Liver (tissue), 10 donors: ENCODE measurements at places on chromosomes 1 and 21.

DNA sequence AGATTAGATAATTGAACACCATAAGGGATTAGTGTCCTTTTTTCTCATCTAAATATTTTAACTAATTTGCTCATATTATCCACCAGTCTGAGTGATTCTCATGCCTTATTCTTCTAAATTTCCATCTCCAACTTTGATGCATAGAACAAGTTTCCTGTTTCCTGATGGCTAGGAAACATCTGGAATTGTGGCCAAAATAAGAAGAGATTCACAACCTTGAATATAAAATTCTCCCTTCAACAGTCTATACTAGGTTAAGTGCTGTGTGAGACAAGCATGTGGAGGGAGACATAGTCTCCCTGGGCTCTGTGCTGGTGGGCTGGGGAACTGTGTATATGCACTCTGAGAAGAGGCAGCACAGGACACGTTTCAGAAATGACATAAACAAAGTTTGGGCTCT lies 21.6 kb upstream of the ROR1 start:
- DNase-seq, result no peak

DNA sequence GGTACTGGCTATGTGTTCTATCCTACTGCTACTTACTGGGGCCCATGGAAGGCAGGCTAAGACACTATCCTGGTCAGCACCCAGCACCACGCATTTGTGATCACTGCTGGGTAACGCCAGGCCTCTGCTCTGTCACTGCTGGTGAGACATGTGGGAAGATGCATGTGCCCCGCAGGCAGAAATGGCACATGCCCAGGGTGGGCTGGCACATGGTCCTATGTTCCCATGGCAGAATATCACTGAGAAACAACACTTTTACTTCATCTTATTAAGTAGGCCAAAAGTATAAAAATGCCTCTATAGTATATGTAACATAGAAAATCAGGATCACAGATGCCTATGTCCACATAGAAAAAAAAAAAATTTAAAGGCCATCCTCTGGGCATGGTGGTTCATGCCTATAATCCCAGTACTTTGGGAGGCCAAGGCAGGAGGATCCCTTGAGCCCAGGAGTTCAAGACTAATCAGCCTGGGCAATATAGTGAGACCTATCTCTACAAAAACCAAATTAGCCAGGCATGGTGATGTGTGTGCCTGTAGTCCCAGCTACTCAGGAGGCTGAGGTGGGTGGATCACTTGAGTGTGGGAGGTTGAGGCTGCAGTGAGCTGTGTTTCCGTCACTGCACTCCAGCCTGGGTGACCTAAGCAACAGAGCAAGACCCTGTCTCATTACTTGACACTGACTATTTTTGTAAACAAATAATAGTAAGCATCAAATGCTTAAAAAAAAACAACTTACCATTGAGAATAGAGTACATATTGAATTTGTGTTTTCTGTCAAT lies 11.5 kb downstream of the DDX59 start:
- DNase-seq, result no peak

- no peak for DNase-seq
Observed at GRCh38 chr1:58572690-58573089, 4.4 kb downstream of the TACSTD2 start.

- DNase-seq, result no peak
Observed at GRCh38 chr1:22132517-22133235, 10.2 kb downstream of the WNT4 start.

GRCh38 chr1:54354899-54355298 lies 51.3 kb downstream of the SSBP3 start:
- DNase-seq, result no peak

DNA sequence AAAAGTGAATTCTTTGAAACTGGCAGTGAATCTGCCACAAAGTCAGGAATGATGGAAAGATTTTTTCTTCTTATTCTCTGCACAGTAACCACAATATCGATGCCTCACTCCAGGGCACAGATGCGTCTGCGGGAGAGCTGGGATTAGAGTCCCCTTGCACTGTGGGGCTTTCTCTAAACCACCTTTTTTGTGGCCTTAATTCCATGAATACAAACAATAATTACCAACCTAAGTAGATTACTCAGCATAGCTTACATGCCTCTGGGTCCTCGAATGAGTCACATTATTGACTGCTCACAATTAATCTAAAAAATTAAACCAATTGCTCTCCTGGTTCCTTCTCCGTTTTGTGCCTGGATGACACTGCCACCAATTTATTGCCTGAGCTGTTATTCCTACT lies 125.8 kb downstream of the KAZN start:
- no peak for DNase-seq

- no peak for DNase-seq
Observed at GRCh38 chr1:199163670-199164069, 524.8 kb downstream of the PTPRC start.

- DNase-seq, result no peak
Observed at GRCh38 chr1:32303997-32304622, 12.2 kb downstream of the HDAC1 start.

DNA sequence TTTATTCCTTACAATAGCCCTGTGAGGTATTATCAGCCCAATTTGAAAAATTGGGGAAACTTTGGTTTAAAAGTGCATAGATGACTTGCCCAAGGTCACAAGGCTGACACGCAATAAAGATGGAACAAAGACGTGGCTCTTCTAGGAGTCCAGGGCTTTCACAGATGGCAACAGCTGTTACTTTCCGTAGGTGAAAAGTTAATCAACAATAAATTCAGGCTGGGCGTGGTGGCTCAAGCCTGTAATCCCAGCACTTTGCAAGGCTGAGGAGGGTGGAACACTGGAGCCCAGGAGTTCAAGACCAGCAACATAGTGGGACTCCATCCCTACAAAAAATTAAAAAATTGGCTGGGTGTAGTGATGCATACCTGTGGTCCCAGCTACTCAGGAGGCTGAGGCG lies 87.8 kb upstream of the ATF3 start:
- no peak for DNase-seq

DNA sequence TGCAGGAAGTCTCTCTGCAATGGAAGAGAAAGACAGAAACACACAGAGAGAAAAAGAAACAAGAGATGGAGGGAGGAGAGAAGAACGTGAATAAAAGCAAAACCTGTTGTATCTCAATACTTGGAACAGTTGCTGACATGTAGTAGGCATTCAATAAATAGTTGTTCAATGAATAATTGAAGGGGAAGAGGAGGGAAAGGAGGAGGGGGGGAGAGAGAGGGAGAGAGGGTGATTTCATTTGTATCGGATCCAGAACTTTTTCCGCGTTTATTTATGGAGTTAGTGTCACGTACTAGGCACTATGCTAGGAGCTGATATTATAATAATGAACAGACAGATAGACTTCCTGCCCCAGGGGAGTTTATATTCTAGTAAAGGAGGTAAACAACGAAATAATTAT lies 144.1 kb downstream of the OMA1 start:
- DNase-seq, result no peak

GRCh38 chr1:73593364-73593763 lies 604.6 kb downstream of the LRRIQ3 start:
- no peak for DNase-seq

DNA sequence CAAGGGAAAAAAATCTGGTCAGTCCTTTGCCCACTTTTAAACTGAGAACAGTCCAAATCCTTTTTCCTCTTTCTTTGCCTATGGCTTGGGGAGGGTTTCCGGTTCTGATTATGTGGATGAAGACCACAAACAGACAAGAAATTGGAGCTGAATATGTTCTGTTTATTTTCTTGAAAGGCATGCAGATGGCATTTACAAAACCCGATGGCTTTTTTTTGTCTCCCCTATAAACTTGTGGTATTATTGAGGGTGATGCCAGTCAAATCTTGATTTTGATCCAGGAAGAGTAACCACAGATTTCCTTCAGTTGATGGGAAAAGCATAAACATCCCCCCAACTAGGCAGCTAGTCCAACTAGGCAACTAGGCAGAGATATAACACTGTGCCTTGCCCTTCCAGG lies 38.9 kb downstream of the PLPP3 start:
- no peak for DNase-seq

DNA sequence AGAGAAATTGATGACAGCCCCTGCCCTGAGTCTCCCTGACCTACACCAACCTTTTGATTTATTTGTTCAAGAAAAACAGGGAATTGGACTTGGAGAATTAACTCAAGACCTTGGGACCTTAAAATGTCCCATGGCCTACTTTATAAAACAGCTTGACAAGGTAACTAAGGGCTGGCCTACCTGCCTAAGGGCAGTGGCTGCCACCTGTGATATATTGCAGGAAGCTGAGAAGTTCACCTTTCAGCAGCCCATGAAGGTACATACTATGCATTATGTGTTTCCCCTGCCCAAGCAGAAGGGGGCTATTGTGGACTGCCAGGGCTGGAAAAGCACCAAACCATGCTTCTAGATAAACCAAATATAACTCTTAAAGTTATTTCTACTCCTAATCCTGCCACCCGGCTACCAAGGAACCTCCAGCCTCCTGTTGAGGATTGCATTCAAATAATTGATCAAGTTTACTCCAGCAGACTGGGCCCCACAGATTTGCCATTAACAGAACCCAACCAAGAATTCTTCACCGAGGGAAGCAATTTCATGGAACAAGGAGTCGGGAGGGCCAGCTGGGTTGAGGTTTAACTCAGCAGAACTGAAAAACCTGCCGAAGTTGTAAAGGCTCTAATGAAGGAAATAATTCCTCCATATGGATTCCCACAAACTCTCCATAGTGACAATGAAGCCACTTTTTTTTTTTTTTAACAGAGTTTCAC lies 28.2 kb downstream of the LACTBL1 start:
- no peak for DNase-seq

DNA sequence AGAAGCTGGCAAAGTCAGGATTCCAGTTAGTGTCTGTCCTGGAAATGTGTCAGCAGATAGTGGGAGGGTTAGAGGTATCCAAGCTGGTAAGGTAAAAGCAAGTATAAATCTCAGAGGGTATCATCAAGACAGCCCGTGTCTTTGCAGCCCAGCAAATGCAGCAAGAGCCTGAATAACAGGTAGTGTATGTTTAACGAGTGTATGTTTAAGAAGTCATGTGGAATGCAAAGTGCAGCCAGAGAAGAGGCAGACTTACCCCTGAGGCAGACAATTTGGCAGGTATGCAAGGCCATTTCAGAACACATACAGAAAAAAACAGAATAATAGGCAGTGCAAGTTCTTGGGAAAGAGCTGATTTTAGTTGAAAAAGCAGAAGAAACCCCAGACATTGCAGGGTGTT lies 411.0 kb upstream of the NEGR1 start:
- no peak for DNase-seq

DNA sequence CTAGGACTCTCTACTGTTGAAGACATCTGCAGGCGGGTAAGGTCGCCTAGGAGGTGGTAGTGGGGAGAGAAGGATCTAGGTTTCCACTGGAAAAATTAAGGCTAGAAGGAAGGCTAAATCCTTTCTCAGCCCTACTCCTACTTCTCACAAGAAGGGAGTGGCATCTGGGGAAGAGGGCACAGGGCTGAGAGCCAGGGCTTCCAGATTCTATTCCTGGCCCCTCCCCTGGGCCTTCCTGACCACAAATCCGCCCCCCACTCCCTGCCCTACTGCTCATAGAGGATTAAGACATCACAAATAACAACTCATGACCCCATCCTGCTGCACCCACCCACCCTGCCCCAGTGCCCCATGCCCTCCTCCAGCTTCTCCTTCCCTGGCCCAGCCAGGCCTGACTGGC lies 2.5 kb downstream of the PHLDA3 start:
- DNase-seq, result no peak

DNA sequence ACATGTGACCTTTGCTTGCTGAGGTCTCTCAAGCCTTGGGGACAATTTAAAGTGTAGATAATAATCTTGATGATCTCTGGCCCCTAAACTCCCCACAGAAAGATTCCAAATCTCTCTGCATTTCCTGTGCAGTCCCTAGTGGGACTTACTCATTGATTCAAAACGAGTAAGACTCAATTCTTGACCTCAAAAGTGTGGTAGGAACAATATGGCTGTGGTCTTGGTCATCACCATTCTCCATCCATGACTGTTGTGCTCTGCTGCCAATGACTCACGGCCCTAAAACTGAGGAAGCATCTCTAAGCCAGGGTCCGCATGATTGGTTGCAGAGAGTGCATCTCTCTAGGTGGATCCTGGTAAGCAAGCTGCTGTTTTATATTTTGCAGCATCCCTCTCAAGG lies 268.0 kb downstream of the PTGER3 start:
- no peak for DNase-seq

DNA sequence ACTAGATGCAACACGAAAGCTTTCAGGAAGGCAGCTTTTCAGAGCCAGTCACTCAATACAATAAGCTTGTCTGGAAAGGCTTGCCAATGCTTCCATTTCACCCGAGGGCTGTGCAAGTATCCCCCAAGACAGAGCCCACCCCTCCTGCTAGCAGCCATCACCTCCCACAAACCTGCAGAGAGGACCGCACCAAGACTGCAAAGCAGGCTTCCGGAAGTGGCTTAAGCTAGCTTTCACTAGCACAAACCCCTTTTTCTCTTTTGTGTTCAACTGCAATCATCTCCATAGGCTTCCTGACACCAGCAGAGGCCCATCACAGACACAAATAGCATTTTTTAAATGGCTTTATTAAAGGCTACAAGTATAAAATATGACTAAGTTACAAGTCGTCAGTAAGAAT lies 31.5 kb downstream of the C1orf198 start:
- DNase-seq, result no peak

GRCh38 chr1:58249737-58250586 lies 296.6 kb downstream of the OMA1 start:
- no peak for DNase-seq

DNA sequence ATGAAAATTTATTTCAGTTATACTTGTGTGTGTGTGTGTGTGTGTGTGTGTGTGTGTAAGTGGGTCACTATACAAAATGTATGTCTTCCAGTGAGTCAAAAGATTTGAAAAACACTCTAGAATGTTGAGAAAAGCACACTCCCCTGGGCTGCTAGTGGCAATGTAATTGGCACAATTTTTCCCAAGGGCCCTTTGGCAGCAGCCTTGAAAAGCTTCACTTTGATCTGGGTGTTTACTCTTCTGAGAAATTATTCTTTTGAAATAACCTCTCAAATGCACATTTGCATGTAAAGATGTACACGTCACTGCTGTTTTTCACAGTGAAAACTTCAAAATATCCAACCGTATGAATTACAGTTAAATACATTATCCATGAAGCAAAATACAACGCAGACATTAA lies 22.1 kb upstream of the SLC44A3 start:
- no peak for DNase-seq

DNA sequence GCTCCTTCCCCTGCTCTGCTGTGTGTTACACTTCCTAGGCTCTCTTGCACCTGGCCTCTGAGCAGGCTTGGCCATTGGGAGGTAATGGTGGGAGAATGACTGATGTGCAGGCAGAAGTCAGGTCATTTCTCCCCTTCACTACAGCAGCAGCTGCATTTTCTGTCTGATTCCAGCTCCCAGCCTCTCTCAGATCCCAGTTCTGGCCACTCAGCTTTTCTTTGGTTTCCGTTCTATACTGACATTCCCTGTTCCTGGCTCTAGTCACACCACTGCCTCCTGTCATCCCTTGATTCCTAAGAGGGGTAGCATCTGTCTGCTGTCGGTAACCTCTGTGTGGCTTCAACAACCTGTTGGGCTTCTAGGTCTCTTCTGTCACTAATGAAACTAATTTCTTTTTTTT lies 127.7 kb upstream of the HOOK1 start:
- no peak for DNase-seq
